ENCODE measurements at places on chromosomes 2 and 18.

- no peak for DNase-seq
Observed at GRCh38 chr2:212098966-212099365, 439.6 kb downstream of the ERBB4 start.

DNA sequence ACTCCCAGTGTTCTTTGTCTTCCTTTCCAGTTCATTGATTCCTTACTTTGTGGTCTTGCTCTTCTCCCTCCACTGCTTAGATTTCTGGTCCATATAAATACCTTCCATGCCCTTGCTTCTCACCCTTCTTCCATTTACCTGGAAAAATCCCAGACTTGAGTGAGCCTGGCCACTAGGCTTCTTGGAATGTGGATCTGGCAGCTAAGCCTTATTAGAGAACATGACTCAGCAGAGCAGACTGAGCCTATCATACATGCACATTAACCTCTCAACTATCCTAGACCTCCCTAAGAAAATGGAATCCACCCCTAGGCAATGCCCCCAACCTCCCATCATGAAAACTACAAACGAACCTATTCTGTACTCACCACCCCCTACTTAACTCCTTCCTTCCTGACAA, 127.7 kb downstream of the RHBDD1 start:
- no peak for DNase-seq

DNA sequence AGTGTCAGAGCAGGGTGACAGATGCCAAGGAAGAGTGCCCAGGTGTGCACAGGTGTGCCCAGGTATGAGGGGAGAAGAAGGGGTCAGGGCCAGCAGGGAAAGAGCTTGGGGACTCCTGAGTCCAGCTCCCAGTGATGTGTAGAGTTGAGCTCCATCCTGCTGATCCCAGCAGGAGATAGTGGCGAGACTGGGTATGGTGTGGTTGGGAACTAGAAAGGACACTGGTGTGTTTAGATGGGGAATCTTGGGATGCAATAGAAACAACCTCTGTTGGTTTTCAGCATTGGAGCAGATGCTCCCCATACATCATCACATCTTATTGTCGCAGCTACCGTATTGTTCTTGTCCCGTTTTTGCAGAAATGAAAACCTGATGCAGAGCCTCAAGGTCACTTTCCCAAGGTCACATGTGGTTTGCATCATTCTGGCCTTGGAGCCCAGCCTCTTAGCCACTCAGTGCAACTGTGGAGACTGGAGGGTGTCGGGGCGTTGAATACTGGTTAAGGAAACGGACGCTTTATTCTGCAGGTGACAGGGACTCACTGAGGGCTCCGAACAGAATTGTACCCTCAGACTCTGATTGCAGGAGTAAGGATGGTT, 166.7 kb downstream of the AGAP1 start:
- DNase-seq: no peak

DNA sequence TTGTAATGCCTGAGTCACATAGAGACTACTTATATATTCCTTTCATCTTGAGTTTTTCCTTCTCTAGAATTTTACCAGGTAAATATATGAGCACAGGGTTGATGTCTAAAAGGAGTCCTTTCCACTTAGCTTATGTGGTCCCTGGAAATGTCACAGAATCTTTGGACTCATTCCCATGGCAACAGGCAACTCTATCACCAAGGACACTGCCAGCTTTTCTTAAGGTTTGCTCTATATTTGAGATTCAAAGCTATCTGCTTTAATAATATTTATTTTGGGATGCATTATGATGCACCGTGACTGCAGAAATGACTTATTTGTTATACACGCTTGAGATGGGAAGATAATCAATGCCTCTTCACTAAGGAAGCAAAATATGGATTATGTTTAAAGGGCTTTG, 363.0 kb downstream of the PLCL1 start:
- no peak for DNase-seq

All from Right ventricle myocardium inferior (tissue), 1 donor.